Fibroblast of skin of right biceps (primary cell): ENCODE measurements at places on chromosomes 7 and 10.

GRCh38 chr7:147465223-147465622 lies 1125.3 kb upstream of the C7orf33 start:
- DNase-seq: no peak

GRCh38 chr10:110458266-110458920 lies 39.3 kb upstream of the DUSP5 start:
- DNase-seq: no peak

GRCh38 chr10:44519361-44519760 lies 134.5 kb upstream of the CXCL12 start:
- DNase-seq: no peak

DNA sequence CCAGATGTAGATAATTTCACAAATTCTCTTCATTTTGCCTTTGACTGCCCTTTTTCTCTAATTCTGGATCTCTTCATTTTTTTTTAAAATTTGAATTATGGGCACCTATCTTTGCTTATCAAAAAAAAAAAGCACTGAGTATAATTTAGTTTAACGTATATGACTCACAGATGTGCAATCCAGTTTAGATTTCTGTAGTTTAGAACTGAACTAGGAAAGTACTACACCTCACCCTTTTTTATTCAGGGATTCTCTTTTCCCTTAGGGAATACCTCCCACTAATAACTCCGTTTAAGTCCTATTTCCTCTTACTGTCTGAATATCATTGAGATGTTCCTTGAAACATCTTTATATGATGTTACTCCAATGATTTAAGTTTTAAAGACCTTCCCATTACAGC lies 665.0 kb downstream of the MAGI2 start:
- DNase-seq: no peak

GRCh38 chr7:17660116-17660515 lies 280.2 kb downstream of the SNX13 start:
- peak; percentile 85 for DNase-seq

DNA sequence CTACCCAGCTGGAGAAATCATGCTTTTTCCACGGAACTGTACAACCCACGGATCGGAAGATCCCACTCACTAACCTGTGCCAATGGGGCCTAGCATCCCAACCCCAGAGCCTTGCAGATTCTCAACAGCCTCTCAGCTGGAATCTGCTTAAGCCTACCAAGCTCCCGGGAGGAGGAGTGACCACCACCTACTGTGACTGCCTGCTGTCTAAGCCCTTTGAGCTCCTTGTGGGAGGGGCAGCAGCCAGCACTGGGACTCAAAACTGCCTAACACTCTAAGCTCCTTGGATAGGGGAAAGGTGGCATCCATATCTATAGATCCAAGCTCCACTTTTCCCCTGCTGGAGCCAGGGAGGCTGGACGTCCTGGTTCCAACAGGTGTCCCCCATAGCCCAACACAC lies 254.4 kb upstream of the CNTNAP2 start:
- no peak for DNase-seq

GRCh38 chr10:71773221-71773971 lies at the start of gene VSIR:
Gene VSIR, minus strand, starts transcription at chr10:71773520. Its CDS starts 81 bp downstream, at chr10:71773439.
- peak; percentile 70 for DNase-seq

- DNase-seq: peak; percentile 38
Observed at GRCh38 chr7:134931487-134931886, 54.8 kb upstream of the AGBL3 start.

DNA sequence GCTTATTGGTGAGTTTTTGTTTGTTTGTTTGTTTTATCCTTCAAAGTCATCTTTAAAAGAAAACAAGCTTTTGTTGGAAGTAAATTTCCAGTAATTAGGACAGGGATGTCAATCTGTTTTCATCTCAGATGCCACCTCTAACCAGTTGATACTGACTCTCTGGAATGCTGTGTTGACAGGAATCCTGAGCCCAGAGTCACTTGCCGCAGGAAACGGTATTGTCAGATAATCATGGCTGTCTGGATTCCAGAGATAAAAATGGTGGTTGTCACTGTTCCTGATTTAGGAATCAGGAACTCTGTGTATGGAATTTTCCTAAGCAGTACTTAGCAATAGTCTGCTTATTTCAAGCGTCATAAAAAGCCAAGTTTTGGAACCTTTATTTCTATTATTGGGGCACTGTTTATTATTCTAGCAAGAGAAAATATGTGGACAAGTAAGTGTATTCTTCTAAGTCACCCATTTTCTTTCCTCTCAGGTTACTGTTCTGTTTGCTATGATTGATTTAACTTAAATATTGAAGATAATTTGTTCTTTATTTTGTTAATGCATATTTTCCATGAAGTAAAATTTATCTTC lies 39.2 kb downstream of the CDC123 start:
- no peak for DNase-seq

GRCh38 chr10:132329565-132330485 lies 2.2 kb upstream of the LRRC27 start:
- DNase-seq: peak; percentile 66

- no peak for DNase-seq
Observed at GRCh38 chr10:49309691-49310411, 10.9 kb downstream of the C10orf71 start.

DNA sequence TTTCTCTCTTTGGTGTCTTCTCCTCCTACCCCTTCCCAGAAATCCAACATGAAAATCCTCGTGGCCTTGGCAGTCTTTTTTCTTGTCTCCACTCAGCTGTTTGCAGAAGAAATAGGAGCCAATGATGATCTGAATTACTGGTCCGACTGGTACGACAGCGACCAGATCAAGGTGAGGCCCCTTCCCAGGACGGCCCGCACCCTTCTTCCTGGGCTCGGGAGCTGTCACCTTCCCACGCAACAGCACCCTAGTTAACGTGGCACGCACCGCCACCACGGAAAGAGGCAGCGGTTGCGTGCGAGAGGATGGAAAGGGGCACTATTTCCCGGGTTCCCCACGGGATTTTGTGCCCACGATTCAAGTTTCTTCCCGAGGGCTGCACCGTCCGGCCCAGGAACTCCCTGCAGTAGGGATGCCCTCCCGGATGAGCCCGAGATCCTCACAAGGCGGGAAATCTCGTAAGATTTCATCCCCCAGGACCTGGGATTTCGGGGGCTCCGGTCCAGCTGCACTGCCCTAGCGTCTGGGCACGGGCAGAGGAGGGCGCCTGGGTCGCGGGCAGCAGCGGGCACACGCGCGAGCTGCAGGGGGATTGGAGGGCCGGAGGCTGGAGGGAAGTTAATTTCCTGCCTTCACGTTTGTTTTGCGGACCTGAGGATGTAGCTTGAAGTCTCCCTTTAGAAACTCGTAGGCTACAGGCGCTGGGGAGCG lies 834 bp downstream of the TAC1 start:
- DNase-seq: no peak

DNA sequence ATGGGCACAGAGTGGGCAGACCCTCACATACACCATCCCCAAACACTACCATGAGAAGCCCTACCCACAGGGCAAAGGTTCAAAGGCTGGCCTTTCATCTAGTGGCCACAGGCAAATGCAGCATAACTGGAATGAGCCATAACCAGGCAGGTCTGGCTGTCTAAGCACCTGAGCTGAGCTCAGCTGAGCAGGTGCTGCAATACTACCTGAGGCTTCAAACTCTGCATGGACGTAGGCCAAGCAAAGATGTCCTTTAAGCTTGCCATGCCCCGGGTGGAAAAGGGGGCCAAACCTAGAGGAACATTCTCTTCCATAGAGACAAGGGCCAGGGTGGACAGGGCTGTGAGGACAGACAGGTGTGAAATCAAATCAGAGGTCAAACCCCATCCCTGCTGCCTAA lies 65.3 kb upstream of the CAMK2B start:
- DNase-seq: no peak

DNA sequence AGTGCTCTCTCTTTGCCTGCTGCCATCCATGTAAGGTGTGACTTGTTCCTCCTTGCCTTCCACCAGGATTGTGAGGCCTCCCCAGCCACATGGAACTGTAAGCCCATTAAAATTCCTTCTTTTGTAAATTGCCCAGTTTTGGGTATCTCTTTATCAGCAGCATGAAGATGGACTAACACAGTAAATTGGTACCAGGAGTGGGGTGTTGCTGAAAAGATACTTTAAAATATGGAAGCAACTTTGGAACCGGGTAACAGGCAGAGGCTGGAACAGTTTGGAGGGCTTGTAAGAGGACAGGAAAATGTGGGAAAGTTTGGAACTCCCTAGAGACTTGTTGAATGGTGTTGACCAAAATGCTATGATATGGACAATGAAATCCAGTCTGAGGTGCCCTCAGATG lies 63.8 kb upstream of the PPP1R9A start:
- DNase-seq: no peak

- no peak for DNase-seq
Observed at GRCh38 chr10:73931767-73932619, 21.1 kb downstream of the PLAU start.

DNA sequence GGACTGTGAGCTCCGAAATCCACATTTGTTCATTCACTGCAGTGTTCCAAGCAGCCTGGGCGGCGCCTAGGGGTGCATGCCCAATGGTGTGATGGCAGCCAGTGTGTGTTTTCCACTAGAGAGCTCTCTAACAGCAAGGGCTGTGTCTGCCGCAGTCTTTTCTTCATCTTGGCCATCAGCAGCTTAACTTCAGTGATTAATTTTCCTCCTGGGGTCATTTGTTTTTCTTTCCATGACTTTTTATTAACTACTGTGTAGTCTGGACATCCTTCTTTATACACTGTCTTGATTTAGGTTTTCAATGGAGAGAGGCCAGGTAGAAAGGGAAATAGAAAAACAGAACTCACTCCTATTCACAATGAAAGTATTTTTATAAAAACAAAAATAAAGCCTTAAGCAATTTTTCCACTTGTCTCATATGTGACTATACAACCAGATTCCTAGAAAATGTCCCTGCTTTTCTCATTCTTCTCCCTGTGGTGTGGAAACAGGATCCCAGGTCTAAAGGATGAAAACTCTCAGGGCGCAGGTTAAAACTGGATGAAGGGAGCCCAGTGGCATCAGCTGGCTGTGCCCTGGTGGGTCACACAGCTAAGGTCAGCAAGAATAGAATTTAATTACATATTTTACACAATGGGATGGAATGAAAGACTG lies 176.8 kb downstream of the PKD1L1 start:
- DNase-seq: peak; percentile 75

- DNase-seq: no peak
Observed at GRCh38 chr10:95767884-95768556, 12.1 kb downstream of the ENTPD1 start.

DNA sequence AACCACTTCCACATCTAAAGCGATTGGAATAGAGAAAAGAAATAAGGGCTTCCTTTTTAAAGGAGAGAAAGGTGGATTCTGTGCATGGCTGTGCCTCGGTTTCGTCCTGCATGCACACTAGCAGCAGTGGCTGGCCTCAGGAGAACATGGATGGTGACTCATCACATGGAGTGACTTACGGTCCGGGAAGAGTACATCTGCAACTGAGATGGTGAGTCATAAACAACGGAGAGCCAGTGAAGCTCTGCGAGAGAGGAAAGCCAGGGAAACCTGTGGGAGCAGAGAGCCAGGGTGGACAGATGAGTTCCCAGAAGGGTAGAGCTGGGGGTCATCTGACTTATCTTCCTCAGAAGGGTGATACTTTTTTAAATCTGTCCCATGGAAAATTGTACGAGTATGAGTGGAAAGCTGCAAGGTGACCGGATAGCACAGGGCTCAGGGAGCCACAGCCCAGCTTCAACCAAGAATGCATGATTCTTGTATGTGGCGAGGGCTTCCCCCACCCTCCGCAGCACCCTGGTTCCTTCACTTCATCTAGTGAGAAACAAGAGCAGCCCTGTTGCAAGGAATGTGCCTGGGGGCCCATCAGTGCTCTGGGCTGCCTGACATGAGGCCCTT lies 259.1 kb downstream of the KLF6 start:
- DNase-seq: peak; percentile 98

DNA sequence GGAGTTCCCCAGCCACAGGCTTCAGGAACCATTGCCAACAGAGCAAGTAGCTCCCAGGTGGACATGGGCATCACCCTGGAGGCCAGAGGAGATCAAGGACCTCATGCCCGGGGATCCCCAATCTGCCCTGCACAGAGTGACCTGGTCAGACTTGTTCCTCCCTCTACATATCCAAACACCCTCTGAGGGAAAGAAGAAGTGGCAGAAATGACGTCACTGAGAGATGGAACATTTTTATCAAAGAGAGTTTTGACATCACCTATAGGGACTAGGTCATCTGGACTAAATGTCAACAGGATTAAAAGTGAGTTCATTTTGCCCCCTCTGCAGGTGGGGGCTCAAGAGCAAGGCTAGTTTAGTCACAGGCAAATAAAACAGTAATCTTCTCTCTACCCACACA lies 273.7 kb downstream of the SKAP2 start:
- no peak for DNase-seq

GRCh38 chr10:63720072-63720537 lies 198.9 kb downstream of the REEP3 start:
- DNase-seq: peak; percentile 48

GRCh38 chr10:44368637-44369036 lies 16.3 kb downstream of the CXCL12 start:
- DNase-seq: peak; percentile 9

DNA sequence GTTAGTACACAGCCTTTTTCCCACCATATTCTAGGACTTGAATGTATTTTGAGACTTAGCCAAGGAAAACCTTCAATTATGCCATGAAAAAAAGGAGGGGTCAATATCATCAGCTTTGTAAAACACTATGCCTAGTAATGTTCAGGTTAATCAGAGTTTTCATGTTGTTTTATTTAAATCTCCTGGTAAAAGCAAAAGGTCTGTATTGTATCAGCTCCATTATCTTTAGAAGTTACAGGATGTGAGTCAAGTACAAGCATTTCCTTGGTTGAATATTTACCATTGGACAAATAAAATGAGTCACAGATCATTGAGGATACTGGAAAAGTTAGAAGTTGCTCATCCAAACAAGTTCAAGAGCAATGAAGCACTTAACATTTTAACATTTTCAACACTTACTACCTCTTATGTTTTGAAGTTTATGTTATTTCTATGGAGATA lies 89.9 kb upstream of the CAPZA2 start:
- DNase-seq: peak; percentile 77

GRCh38 chr7:4849390-4849789 lies 12.4 kb downstream of the PAPOLB start:
- DNase-seq: peak; percentile 30

DNA sequence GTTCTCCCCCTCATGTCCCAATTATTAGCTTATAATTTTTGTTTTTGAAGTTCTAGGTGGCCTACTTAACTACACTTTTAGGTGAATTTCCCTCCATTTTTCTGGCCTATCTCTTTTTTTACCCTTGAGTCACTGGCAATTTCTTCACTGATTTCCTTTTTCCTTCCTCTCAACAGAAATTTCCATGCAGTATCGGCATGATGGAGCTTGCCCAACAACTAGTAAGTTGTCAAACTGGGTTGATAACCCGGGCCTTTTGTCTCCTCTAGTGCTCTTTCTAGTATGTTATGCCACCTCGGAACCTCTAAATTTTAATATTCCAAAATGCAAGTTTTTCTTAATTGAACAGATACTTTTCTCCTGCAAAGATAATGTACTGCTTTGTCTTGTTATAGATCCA lies 147.1 kb downstream of the MLLT10 start:
- DNase-seq: no peak
